ENCODE measurements at places on chromosomes 6 and 20.

GRCh38 chr20:21706261-21707195 is 1.1 kb downstream of the PAX1 start:
- no peak for DNase-seq

DNA sequence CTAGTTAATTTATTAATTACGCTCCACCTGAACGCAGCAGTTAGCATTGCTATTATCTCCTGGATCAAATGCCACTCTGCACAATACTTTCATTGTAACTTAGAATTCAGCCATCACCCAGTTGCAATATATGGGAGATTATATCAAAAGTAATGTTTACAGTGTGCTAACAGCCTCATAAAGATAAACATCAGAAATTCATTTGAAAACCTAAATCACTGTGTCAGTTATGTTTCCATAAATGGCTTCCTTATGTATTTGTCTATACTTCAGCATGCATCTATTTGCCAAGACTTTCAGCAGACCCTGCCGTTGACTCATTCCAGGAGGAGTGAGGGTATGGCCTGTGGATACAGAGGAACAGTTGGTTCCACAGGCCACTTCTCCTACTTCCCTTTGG is 300.1 kb downstream of the TFAP2B start:
- DNase-seq = no peak

DNA sequence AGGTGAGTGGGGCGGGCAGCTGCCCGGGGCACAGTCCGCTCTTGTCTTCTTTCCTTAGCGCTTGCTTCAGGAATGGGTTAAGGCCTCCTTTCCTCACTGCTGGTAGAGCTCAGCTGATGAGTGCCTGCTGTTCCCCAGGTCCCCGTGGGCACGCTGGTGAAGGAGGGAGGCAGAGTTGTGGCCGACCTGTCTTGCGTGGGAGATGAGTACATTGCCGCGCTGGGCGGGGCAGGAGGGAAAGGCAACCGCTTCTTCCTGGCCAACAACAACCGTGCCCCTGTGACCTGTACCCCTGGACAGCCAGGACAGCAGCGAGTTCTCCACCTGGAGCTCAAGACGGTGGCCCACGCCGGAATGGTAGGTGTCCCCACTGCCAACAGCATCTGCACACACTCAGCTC is 15.7 kb downstream of the MTG2 start:
- no peak for DNase-seq

- no peak for DNase-seq
Measured at GRCh38 chr6:42090819-42091717, 40.7 kb downstream of the TAF8 start.

DNA sequence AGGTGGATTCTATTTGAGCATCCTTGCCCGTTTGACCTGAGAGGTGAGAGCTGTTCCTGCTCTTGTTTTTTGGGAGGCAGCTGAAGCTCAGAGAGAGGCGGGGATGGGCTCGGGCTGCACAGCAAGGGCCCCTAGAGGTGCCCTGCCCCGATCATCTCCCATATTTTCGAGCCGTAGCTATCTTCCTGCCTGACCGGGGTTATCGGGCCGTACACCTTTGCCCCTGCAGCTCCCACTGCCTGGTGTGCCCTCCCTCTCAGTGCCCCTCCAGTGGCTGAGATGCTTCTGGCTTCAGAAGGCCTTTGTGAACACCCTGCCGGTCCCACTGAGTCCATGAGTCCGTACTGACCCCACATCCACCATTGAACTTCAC is 6.7 kb downstream of the SRC start:
- DNase-seq = no peak

- DNase-seq = no peak
Measured at GRCh38 chr20:32478576-32478975, 106.6 kb downstream of the NOL4L start.

- DNase-seq = peak; percentile 15
Measured at GRCh38 chr6:100427452-100427851, 37.3 kb downstream of the SIM1 start.

GRCh38 chr6:134123666-134124208 is 71.3 kb upstream of the SLC2A12 start:
- peak; percentile 65 for DNase-seq

DNA sequence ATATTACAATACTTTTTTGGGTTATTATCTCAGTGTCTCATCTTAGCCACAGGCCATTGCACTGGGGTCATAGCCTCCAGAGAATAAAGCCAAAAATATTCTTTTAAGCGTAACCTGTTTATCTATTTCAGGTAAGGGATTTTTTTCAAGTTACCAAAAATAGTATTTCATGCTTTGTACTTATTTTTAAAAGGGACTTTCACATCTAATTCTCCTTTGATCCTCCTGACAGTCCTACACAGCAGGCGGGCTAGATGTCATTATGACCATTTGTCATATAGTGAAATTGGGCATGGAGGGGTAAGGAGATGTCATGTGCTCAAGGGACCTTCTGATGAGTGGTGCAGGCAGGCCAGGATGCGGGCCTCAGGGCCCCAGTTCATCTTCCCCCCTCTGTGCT is 68.9 kb downstream of the TBC1D7 start:
- DNase-seq = no peak

DNA sequence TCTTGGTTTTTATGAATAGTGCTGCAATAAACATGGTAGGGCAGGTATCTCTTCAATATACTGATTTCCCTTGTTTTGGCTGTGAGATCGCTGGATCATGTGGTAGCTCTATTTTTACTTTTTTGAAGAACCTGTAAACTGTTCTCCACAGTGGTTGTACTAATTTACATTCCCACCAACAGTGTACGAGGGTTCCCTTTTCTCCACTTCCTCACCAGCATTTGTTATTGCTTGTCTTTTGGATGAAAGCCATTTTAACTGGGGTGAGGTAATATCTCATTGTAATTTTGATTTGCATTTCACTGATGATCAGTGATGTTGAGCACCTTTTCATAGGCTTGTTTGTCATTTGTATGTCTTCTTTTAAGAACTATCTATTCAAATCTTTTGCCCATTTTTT is 8.0 kb upstream of the ARG1 start:
- DNase-seq = no peak

DNA sequence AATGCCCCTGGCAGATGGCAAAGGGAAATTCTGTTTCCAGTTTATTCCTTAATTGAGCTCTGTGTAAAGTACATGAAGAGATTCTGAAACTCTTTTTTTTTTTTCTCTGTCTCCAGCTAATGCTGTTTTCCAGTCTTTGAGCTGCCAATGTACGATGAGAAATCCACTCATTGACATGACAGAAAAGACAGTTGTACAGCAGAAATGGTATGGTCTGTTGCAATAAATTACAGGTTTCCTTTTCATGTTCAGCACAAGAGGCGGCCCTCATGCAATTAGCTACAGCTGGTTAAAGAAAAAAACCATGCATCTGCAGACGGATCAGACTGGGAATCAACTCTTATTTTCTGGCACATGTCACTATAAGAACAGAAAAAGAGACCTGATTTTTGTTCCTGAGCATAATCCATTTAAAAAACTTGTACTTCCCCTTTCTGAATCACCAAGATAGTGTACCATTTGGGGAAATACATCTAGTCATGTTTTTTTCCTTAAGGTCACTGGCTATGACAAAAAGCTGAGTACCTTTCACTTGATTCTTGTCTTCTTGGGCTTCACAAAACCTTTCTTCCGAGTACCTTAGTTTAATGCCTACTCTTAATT is 289.8 kb upstream of the PREP start:
- DNase-seq = no peak

GRCh38 chr6:32968867-32969684 is 682 bp downstream of the BRD2 start:
- DNase-seq = peak; percentile 80

GRCh38 chr6:3870528-3870925 is 21.4 kb downstream of the FAM50B start:
- no peak for DNase-seq

- peak; percentile 34 for DNase-seq
Measured at GRCh38 chr20:49385465-49385864, 97.0 kb downstream of the KCNB1 start.

DNA sequence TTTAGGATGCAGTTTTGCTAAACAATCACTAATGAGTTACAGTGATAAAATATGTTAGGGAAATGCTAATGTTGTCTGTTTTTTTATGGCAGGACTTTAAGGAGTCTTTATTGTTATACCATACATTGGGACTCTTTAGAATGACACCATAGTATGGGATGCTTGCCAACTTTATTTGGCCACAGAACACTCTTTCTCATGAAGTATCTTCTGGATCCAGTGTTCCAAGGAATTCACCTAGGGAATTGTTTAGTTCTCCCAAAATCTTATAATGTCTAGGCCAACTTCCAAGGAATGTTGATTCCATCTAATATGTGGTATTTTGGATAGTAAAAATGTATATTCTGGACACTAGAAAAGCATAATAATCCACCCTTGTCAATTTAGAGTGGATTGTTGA is 3.3 kb downstream of the RIN2 start:
- DNase-seq = no peak

- DNase-seq = no peak
Measured at GRCh38 chr6:151875524-151875923, 68.0 kb downstream of the ESR1 start.

DNA sequence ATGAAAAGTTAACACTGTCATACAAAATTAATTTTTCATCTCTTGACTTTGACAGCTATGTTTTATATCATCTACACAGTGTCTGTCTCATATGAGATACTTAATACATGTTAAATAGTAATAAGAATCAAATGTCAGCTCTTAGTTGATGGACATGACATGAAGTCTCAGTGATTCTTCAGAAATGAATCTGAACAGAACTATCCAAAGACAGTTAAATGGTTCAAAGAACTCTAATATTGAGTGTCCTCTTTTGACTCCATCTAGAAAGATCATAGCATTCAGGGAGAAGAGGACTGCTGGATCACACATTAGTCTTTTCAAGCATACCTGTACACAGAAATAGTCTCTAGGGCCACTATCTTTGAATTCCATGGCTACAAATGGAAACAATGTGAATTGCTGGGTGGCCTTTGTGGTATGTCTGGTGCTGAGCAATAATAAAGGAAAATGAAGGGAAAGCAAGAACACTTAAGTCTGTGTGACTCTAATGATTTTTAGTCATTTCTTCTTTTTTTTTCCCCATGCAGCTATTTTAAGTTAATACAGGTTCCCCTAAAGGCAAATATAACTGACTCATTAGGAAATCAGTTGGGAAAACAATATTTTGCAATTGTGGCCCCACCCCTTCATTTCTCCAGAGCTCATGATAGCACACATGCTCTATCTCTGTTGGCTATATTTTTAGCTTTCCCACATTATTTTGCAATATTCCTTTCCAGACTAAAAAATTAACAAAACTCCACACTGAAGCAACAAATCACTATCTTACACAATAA is 367.5 kb downstream of the GRIK2 start:
- peak; percentile 95 for DNase-seq

DNA sequence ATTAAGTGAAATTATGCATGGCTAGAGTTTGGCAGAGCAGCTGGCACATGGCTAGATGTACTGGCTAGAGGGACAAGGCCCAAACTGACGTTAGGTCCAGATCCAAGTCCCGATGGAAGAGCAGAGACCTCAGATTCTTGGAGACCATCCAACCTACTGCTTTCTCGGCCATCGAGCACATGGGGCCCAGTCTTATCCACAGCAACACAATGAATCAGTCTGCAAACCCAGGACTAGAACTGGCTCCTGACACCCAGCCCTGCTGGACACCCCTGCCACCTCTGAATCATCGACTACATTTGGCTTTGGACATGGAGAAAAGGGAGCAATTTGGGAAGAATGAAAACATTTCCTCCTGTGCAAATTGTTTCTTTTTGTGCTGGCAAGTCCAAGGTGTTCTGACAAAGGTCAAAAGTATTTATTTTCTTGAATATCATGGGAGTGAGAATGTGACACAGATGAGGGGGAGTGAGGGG is 23.9 kb upstream of the YWHAB start:
- DNase-seq = no peak

DNA sequence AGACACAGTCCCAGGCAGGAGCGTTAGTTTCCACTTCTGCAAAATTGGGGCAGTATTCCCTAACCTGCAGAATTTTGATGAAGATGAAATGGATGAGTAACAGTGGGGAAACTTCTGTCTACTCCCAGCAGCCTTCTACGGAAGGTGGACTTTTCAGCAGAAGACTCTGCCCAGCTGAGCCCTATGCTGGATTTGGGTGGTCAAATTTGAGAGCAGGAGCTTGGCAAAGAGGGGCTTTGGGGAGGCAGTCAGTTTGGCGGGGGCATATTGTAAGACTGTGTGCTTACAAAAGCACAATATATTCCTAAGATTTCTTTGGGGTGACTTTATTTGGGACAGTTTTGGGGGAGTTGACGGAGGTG is 5.4 kb upstream of the SDCBP2 start:
- DNase-seq = no peak

GRCh38 chr6:24149296-24149695 is 23.3 kb downstream of the NRSN1 start:
- no peak for DNase-seq

- DNase-seq = no peak
Measured at GRCh38 chr20:61765871-61766654, 299.6 kb downstream of the TAF4 start.

DNA sequence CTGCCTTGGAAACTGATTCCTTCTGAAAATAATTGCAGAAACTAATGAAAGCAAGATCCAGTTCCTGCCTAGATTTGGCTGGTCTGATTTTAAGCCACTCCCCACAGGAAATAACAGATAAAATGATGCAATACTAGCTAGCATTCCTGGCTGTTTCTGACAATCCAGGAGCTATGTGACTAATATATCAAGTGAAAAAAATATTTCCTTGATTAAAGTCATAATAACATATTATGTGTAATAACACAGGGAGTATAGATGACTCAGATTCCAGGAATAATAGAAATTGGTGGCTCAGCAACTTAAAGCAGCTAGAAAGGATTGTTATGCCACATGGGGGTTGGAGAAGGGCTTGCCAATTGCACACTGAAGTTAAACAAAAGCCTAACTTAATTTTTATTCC is 182.7 kb upstream of the SALL4 start:
- DNase-seq = no peak

- DNase-seq = no peak
Measured at GRCh38 chr6:12083302-12083701, 71.2 kb downstream of the HIVEP1 start.

DNA sequence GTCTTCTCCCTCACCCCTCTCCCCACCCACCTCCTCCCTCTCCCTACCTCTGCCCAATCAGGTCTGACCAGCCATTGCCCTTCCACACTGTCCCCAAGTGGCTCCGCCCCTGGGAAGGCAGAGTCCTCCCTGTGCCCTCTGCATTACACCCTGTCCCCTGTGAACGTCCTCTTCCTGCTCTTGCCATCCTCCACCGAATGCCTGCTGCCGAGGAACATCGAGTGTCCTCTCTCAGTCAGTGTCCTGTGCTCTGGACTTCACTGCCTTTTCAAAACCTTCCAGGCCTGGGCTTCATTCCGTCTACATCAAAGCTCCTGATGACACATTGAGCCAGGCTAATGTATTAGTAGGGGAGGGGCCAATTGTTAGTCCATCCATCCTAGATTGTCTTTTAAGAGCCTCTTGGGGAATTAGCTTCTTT is 3.3 kb upstream of the PACSIN1 start:
- peak; percentile 25 for DNase-seq

DNA sequence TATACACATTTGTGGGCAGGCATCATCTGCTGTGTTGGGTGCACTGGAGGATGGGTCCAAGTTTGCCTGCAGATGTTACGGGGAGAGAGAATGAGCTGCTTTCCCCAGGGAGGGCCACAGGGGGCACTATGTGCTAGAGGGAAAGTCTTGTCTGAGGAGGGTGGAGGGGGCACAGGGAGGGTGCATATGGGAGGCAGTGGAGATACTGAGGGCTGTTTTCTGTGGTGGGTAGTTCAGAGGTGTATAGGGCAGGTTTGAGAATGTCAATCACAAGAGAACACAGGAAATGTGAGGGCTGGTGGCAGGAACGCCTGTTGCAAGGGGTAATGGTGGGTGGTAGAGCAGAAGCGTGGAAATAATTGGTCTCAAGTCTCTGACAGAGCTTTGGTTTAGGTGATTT is 7.7 kb upstream of the PTPRA start:
- no peak for DNase-seq

GRCh38 chr6:109714166-109714565 is 23.1 kb downstream of the FIG4 start:
- no peak for DNase-seq
